ENCODE measurements at places on chromosomes 11 and 22.

- no peak for DNase-seq
Observed at GRCh38 chr22:46755525-46755924, 6.9 kb upstream of the TBC1D22A start.

DNA sequence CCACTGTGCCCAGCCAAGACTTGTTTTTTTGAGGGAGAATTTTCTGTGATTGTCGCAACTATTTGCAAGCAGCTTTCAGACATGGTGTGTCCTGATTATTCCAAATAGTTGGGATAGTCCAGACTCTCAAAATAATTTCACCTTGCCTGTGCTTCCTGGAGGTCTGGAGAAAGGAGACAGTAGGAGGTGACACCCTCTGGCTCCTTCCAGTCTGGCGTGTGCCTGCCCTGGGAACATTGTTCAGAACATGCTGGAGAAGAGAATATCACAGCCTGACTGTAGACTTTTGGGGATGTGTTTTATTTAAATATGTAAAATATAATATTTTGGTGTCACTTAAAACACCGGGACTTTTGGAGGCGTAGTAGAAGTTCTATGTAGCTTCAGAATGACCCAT, 14.9 kb downstream of the ZNRF3 start:
- DNase-seq: no peak

- no peak for DNase-seq
Observed at GRCh38 chr11:61524963-61525587, 16.5 kb downstream of the LRRC10B start.

GRCh38 chr22:27751277-27752070, 50.1 kb downstream of the MN1 start:
- no peak for DNase-seq

- no peak for DNase-seq
Observed at GRCh38 chr11:130474637-130475400, 26.4 kb downstream of the ADAMTS15 start.

DNA sequence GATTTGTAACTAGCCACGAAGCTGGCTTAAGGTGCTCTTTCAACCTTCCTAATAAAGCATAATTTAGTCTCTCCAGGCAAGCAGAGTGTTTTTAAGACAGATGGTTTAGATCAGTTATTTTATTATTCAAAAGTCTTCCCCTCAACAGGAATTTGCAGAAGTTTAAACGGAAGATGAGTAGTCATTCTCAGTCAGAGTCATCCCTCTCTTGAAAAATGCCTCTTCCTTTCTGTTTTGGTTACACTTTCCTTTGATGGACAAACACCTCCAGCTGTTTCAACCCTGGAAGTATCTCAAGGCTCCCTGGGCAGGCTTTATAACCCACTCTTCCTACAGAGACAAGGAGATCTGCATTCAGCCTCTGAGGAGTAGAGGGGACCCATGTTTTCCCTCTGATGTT, 60.3 kb upstream of the POU2AF2 start:
- DNase-seq: no peak

- no peak for DNase-seq
Observed at GRCh38 chr11:100805506-100806199, 118.6 kb downstream of the ARHGAP42 start.

GRCh38 chr11:11451501-11452005, 98.5 kb upstream of the CSNK2A3 start:
- DNase-seq: no peak

GRCh38 chr11:221998-222789, 13.9 kb downstream of the SIRT3 start:
- no peak for DNase-seq

DNA sequence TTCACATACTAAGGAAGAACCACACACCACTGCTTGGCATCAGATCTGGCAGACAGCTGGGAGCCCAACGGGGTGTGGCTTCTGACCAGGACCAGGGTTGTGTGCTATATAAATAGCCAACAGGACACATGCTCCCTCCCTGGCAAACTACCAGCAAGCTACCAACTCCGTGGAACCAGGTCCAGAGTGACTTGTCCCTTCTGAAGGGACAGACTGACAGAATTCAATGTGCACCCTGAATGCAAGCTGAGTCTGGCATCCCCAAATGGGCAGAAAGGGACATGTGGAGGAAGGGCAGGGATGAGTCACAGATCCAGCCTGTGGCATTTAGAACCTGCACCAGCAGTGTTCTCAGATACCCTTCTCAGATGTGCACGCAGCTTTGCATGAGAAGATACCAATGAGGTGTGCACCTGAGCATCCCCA, 92.9 kb downstream of the MICAL3 start:
- DNase-seq: no peak

GRCh38 chr11:74179234-74180052, 8.4 kb downstream of the PPME1 start:
- no peak for DNase-seq

- no peak for DNase-seq
Observed at GRCh38 chr11:78339945-78340344, 77.7 kb downstream of the GAB2 start.

DNA sequence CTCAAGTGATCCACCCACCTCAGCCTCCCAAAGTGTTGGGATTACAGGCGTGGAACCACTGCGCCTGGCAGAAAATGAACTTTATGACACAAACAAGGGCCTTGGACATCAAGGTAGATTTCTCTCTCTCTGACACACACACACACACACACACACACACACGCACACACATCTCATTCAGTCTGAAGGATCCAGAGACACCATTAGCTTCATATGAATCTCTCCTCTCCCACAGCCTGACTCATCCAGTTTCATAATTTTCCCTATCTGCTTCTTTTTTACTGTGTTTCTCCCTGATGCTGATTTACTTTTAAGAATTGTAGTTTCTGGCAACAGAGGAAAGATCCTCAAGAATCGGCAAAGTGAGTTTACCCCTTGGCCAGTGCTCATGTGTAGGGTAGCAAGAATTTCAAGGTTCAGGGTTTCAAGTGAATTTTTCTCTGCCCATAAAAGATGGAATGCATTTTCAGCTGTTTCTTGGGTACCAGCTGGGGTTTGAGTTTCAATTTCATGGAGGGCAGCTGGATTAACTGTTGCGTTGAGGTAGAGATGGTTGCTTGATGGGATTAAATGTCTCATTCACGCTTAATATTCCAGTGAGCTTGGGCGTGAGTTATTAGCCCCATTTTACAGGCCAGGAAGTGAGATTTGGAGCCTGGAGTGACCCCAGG, 3.5 kb downstream of the MYO18B start:
- no peak for DNase-seq

DNA sequence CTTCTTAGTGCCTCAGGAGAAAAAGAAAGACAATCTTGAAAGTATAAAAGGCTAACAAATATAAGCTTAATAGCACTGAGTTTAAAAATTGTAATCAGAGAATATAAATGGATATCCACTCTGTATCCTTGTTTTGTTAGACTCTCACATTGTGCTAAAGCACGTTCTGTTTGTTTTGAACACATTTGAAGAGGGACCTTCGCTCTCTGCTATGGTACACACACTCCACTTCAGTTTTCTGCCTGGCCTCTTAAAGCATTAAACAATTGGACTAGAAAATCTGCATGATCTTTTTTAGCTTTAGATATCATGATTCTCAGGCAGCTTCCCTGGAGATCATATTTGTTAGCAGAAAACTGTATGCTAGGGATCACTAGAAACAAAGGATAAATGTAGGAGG, 40.3 kb upstream of the PGR start:
- DNase-seq: no peak

- no peak for DNase-seq
Observed at GRCh38 chr22:50469377-50470305, 5.2 kb downstream of the SBF1 start.

- no peak for DNase-seq
Observed at GRCh38 chr22:49138250-49138790, 689.4 kb downstream of the BRD1 start.

- no peak for DNase-seq
Observed at GRCh38 chr11:68358416-68358815, 46.0 kb downstream of the LRP5 start.

GRCh38 chr11:114163830-114164401, 104.4 kb downstream of the ZBTB16 start:
- no peak for DNase-seq

GRCh38 chr11:32034680-32035079, 56.2 kb upstream of the RCN1 start:
- no peak for DNase-seq

DNA sequence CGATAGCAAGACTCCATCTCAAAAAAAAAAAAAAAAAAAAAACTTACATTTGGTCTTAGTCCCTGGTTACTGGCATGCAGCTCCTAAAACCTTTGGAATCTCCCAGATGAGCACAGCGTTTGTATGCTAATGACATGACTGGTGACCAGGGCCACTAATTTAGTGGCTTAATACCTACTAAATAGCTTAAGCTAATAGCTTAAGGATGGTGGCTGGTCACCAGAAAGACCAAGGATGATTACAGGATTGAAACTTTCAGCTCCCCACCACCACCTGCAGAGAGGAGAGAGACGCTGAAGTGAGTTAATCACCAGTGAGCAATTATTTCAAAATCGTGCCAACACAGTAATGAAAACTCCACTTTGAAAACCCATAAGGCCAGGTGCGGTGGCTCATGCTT, 37.1 kb downstream of the DENND5A start:
- DNase-seq: no peak

- DNase-seq: no peak
Observed at GRCh38 chr11:19432370-19433061, 191.8 kb upstream of the E2F8 start.

DNA sequence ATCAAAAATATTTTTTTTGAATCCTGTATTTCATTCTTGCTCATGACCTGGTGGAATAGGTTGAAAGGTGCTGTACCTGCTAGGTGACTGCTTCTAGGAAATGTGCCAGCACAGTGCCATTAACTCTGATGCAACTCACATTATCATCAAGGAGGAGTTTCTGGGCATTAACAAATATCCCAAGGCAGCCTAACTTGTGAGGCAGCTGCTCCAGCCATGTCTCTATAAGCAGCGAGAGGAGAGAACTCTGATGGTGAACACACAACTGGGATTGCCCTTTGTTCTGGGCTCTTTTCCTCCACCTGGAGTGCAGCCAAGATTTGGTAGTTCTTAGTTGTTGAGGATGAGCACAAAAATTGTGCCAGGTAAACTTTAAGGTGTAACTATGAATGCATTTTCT, 25.6 kb downstream of the HEPHL1 start:
- no peak for DNase-seq

GRCh38 chr22:30701872-30702271, 7.2 kb downstream of the OSBP2 start:
- DNase-seq: no peak

Data from NT2/D1 (cell line).